ENCODE measurements at places on chromosomes 6 and 20. TPM values are rescaled to one million over a fixed set of nuclear protein-coding genes. Genes with fewer than 3 reads are reported as not detected.

CTCFL gene
- 0.33 TPM for total RNA-seq

LPA gene
- total RNA-seq, result 2.0 TPM

ULBP3 gene
- 4.3 TPM for total RNA-seq

OSBPL2 gene
- total RNA-seq, result 57.1 TPM

LST1 gene
- not detected for total RNA-seq

NDUFAF5 gene
- total RNA-seq, result 40.7 TPM

FKBP1A gene
- total RNA-seq, result 132 TPM

CAPN11 gene
- total RNA-seq, result not detected

TGM2 gene
- total RNA-seq, result 35.7 TPM

CRISP3 gene
- total RNA-seq, result 0.85 TPM

LBP gene
- not detected for total RNA-seq

PPP1R3G gene
- 1.3 TPM for total RNA-seq

UBE2C gene
- 48.1 TPM for total RNA-seq
